Adipocyte (in vitro differentiated cells): ENCODE measurements at places on chromosomes 12 and 14.
A peak's percentile ranks its signal among the peaks of the same experiment; 100 is the strongest.

- DNase-seq, result no peak
These were observed 17.9 kb downstream of the ZDHHC22 start for GRCh38 chr14:77123381-77124325.

DNA sequence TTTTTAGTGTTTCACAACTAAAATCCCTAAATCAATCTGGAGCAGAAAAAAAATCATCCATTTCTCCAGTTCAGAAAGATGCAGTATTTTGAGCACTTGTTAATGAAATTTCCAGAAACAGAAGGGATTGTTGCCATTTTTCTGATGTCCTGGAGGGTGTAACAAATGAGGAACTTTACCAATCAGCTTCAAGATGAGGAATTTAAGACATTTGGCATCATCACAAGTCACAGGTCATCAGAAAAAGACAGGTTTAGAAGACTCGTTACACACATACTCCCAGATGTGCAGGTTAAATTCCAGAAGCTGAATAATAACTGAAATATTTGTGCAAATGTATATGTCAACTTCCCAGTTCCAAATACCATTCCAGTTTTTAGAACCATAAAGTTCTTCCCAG is 482 bp upstream of the PSMC1 start:
- peak; percentile 8 for DNase-seq

- no peak for DNase-seq
These were observed 406.3 kb downstream of the ATP23 start for GRCh38 chr12:58347691-58348090.

GRCh38 chr12:44148936-44149335 is 313.1 kb downstream of the TMEM117 start:
- no peak for DNase-seq

DNA sequence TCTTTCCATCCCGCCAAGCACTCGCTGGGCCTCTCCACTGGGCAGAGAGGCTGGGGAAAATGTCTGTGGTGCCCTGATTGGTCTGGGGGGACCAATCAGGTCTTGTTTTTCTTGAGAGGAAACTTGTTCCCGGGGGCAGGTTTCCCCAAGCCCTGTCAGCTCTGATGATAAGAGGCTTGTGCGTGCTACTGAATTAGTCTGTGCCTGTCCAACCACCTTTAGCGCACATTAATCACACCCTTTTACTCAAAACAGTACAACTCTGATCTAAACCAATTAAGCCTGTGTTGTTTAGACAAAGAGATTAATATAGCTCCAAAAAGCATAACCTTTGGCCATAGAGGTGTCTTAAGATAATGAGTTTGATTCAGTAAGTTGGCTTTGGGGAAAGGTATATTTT is 580.4 kb downstream of the VRK1 start:
- DNase-seq, result no peak

- no peak for DNase-seq
These were observed 45.7 kb downstream of the TMEM132C start for GRCh38 chr12:128312661-128313060.

GRCh38 chr14:22812744-22813143 is 2.5 kb downstream of the SLC7A7 start:
- no peak for DNase-seq

GRCh38 chr12:30882706-30883105 is 43.8 kb upstream of the TSPAN11 start:
- DNase-seq, result no peak

- DNase-seq, result no peak
These were observed 37.7 kb downstream of the FOXN4 start for GRCh38 chr12:109271418-109271817.

GRCh38 chr12:45439039-45439438 is 223.1 kb downstream of the ANO6 start:
- no peak for DNase-seq

DNA sequence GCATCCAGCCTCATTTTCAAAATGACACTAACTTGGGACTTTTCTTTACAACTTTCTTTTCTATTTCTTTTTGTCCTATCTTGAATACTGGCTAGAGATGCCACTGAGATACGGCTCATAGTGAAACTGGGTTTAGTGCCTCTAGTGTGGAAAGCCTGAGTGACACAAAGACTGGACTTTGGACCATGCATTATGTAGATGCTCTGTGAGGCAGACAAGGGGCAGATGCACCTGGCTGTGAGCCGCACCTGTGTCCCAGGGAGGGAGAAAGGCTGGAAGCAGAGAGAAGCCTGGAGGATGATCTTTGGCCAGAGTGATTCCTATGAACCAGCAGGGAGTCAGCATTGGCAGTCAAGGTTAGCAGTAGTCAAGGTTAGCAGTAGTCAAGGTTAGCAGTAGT is 852.3 kb upstream of the TMEM132C start:
- no peak for DNase-seq

- no peak for DNase-seq
These were observed 6.7 kb upstream of the EML1 start for GRCh38 chr14:99786511-99786989.

DNA sequence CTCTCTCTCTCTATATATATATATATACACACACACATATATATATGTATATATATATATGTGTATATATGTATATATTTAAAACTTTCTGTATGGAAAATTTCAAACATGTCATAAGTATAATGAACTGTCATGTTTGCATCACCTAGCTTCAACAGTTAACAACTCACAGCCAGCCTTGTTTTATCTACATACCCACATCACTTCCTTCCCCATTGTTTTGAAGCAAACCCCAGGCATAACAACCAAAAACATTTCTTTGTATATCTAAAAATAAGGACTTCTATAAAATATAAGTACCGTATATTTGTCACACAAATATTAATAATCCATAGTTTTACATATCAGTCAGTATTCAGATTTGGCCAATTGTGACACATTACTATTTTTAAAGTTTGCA is 57.4 kb downstream of the PAPOLA start:
- no peak for DNase-seq

GRCh38 chr12:53951577-53952334 is 2.9 kb upstream of the HOXC12 start:
- no peak for DNase-seq

- DNase-seq, result no peak
These were observed 18.3 kb downstream of the TTC7B start for GRCh38 chr14:90797919-90798318.

- DNase-seq, result no peak
These were observed 2.9 kb upstream of the COL2A1 start for GRCh38 chr12:48007206-48007605.

GRCh38 chr12:120361506-120362208 is 7.3 kb downstream of the MSI1 start:
- DNase-seq, result peak; percentile 82

- DNase-seq, result peak; percentile 45
These were observed 256.1 kb downstream of the NAV3 start for GRCh38 chr12:78086553-78087362.

DNA sequence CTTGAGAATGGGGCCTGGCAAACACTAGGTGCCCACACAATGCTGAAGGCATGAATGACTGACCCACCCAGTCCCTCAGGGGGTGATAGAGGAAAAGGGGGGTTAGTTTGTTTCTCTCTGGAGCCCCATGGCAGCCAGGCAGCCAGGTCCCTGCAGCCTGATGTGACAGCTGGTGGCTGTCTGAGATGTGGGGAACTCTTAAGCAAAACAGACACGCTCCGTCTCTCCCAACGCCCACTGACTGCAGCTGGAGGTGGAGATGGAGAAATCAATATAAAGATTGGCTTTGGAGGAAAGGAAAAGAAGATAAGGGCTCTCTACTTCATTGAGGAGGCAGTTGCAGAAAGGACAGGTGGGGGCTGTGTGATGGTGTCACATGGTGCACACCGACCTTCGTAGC is 240.8 kb upstream of the LHX5 start:
- no peak for DNase-seq

GRCh38 chr14:29376237-29376636 is 551.4 kb downstream of the PRKD1 start:
- no peak for DNase-seq

- DNase-seq, result no peak
These were observed 145.3 kb downstream of the TTLL5 start for GRCh38 chr14:75806352-75806832.

DNA sequence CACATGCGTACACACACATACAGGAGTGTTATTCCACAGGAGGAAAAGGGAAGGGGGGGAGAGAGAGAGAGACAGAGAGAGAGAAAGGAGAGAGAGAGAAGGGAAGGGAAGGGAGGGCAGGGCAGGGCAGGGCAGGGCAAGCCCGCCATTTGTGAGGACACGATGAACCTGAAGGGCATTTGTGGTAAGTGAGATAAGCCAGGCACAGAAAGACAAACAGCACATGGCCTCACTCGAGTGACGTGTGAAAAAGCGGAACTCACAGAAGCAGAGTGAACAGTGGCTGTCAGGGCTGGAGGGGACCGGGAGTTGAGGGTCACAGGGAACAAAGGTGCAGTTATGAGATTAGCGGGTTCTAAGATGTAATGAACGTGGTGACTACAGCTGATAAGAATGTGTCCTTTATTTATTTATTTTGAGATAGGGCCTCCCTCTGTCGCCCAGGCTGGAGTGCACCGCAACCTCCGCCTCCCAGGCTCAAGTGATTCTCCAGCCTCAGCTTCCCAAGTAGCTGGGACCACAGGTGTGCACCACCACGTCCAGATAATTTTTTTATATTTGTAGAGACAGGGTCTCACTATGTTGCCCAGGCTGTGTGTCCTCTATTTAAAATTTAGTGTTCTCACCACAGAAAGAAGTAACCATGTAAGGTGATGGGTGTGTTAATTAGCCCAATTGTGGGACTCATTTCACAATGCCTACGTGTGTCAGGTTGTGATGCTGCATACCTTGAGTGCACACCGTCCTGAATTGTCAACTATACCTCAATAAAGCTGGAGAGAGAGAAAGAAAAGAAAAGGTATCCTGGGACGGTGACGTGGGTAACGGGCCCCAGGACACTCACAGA is 18.7 kb upstream of the FBRSL1 start:
- DNase-seq, result no peak

DNA sequence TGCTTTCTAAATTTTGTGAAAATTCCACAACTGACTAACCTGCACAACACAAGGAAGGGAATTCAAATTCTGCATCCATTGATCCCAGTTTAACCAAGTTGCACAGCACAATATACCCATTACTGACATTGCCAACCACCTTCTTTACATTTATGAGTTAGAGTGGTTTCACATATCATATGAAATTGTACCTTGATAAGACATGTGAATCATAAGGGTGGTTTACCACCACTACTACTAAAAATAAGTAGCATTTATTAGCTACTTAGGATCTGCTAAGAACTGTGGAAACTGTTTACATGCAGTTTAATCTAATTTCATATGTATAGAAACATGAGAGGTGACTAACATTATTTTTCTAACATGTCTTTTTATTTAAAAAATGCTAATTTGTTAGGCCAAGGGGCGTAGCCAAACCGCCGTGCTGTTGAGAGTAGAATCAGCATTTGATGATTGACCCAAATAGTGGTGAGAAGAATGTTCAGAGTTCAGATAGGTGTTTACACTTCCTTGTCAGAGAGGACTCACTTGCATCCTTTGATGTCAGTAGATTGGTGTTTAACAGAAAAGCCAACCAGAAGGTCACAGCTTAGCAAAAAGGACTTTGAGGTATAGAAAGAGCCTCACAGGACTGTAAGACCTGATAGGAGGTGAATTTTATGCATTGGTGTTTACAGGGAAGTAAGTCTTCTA is 56.2 kb downstream of the LRFN5 start:
- DNase-seq, result no peak

DNA sequence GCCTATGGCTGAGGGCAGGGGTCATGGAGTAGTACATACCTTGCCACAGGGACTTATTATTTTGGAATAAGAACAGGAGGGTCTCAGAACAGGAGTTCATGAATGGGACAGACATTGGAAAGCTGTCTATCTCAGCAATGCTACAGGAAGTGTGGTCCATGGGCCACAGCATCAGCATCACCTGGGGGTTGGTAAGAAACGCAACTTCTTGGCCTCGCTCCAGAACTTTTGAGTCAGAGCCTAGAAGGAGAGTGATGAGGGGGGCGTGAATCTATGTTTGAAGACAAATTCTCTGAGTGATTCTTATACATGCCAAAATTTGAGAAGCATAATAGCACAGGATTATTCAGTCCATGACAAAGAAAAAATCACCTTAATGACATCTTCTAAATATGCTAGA is 156.6 kb downstream of the RPAP3 start:
- no peak for DNase-seq

- no peak for DNase-seq
These were observed 83.0 kb upstream of the WSCD2 start for GRCh38 chr12:108046135-108046534.

GRCh38 chr12:54126696-54127537 is 61.9 kb downstream of the SMUG1 start:
- no peak for DNase-seq

DNA sequence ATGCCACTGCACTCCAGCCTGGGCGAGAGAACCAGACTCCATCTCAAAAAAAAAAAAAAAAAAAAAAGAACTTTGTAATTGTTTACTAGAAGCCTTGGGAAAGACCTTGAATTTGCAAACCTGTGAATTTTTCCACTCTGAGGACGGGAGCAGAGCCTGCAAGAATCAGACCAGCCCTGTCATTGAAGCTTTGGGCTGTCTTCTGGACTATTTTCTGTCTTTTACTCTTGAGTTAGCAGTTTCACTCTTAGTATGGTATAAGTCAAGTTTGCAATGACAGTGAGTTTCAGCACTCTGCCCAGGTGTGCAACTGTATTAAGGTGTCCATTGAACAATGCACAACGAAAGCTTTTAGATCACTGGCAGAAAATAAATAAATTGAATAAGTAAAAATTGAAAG is 81.4 kb upstream of the KRAS start:
- no peak for DNase-seq

DNA sequence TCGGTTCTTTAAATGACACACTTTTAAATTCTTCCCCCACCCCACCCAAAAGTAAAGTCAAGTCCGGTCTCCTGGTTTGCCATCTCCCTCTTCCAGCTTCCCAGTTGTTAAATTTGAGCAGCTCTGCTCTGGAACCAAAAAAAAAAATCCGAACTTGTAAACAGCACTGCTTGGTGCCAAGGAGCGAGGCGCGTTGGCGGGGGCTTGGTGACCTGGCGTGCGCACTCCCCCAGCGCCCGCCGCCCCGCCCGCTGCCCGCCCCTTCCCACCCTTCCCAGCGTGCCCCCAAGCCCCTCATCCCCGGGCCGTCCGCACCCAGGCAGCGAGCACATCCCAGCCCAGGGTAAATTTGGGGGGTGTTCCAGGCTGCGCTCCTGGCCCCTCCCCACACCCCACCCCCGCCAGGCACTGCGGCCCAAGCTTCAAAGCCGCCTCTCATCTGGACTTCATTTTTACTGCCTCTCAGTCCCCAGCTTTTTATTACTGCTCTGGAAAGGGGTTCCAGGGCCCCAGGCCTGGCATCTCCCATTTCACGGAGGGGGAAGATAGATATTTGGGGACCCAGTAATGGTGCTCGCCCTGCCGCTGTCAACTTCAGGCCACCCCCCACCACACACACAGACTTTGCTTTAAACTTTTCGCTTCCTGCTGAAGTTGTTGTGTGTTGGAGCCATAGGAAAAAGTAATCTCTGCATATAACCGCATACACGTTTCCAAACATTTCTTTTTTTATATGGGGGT is 11.7 kb upstream of the ITGB7 start:
- peak; percentile 71 for DNase-seq

- no peak for DNase-seq
These were observed 68.8 kb downstream of the RPL10L start for GRCh38 chr14:46582826-46583225.

- peak; percentile 66 for DNase-seq
These were observed at the start of gene ADSS1 for GRCh38 chr14:104723651-104724406. ADSS1 (plus strand) TSS chr14:104724229; CDS start chr14:104724271, 42 bp downstream.

GRCh38 chr14:25836636-25837035 is 761.2 kb downstream of the NOVA1 start:
- DNase-seq, result no peak

GRCh38 chr14:24075485-24076301 is 4.3 kb downstream of the CPNE6 start:
- DNase-seq, result no peak

GRCh38 chr12:21925296-21925913 is 15.8 kb downstream of the ABCC9 start:
- DNase-seq, result no peak

- DNase-seq, result peak; percentile 75
These were observed 29.5 kb upstream of the HIGD1C start for GRCh38 chr12:50922820-50923219.
